Stimulated activated CD8-positive, alpha-beta memory T cell treated with anti-CD3 and anti-CD28 coated beads, Interleukin-2, amount 100 ng/mL, for 1 hour (primary cell): ENCODE measurements at places on chromosomes 2 and 18.
A peak's percentile ranks its signal among the peaks of the same experiment; 100 is the strongest.

DNA sequence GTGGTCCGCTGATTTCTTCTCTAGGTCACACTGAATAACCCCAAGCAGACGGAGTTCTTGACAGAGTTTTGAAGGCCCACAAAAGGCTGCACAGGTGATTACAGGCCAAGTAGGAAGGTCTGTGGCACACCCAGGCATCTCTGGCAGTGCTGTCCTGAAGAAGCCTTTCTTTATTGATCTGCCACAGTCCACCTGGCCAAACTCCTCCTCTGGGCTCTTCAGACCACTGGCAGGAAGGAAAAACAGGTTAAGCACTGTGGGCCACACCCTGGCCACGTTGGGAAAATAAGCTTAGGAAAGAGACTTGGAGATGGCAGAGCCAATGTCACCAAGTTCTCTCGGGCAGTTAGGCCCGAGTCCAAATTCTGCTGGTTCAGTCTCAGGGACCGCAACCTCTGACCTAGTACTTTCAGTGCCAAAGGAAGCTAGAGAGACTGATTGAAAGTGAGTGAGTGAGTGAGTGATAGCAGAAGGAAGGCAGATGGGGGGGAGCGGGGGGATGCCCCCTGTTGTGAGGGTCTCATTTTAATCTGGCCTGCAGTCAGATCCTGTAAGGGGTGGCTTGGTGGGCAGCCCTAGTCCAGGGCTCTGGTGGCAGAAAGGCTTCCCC is 102.9 kb downstream of the TGFA start:
- DNase-seq = no peak

DNA sequence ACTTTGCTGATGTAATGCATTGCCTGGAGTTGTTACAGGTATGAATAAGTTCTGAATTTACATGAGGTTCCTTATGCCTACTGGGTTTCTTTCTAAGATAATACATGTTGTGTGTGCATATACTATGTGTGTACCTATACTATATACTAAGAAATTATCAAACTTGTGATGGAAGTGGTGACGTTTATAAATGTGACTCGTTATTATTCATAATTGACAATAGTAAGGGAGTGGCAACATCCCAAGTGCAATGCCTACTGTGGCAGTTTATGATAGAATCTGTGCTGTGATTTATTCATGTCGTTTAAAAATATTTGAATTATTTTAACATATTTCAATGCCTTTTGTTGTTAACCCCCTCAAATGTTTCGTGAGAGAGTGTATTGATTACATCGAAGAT is 29.9 kb downstream of the MYOM1 start:
- DNase-seq = no peak

GRCh38 chr18:36786686-36787085 is 42.1 kb downstream of the TPGS2 start:
- no peak for DNase-seq

GRCh38 chr2:96758987-96759386 is 1.7 kb upstream of the CNNM4 start:
- DNase-seq = no peak

GRCh38 chr2:218091746-218092145 is 22.7 kb downstream of the RUFY4 start:
- DNase-seq = no peak

- DNase-seq = no peak
These were observed 117.0 kb downstream of the AP1S3 start for GRCh38 chr2:223720367-223720766.

DNA sequence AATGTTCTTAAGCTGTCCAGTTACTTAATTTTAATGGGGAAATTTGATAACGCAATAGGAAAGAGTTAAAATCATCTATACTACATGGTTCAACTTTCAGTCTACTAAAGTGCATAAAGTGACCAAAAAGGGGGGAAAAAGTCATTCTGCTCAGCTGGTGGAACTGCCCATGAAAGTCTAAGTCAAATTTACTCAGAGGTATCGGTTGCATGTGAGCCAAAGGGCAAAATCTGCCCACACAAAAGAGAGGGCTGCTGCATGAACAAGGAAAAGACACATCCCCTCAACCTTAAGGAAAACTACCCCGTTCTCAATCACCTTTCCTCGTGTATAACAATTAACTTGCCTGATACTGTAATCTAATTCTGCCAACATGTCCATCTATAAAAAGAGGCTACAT is 126.1 kb downstream of the TCF4 start:
- DNase-seq = no peak

DNA sequence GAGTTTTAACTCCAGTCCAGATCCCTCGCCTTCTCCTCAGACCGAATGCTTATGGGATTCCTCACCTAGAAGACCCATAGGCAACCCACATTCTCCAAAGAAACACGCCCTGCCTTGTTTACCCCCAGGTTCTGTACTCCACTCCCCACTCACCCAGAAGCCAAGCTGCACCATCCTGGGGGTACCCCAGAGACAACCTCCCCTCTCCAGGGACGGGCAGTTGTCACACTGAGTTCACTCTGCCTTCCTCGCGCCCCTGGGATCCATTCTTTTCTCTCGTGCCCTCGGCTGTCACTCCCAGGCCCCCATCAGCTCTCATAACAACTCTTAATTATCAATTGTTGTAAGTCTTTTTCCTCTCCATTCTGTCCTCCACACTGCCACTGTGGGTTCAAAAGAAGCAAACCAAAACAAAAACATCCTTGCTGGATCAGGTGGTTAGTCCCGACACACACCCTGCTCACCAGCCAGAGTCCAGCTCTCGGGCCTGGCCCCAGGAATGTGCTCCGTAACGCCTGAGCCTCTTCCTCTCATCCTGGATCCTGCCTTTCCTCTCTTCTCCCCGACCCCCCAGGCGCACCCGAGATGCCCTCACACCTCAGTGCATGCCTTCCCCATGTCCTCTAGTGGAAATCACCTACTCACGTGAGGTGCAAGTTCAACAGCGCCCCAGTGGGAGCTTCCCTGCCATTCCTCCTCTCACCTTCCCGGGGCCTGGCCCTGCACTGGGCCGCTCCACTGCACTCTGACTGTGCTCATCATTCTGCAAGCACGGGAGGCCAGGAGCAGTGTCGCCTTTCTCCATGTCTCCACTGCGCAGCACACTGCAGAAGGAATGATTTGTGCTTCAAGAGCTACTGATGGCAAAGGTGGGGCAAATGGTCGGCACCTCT is 20.7 kb downstream of the COX7A2L start:
- no peak for DNase-seq

- DNase-seq = no peak
These were observed 9.5 kb downstream of the RTTN start for GRCh38 chr18:70195852-70196434.

- no peak for DNase-seq
These were observed 49.4 kb downstream of the POLE4 start for GRCh38 chr2:75007819-75008218.

DNA sequence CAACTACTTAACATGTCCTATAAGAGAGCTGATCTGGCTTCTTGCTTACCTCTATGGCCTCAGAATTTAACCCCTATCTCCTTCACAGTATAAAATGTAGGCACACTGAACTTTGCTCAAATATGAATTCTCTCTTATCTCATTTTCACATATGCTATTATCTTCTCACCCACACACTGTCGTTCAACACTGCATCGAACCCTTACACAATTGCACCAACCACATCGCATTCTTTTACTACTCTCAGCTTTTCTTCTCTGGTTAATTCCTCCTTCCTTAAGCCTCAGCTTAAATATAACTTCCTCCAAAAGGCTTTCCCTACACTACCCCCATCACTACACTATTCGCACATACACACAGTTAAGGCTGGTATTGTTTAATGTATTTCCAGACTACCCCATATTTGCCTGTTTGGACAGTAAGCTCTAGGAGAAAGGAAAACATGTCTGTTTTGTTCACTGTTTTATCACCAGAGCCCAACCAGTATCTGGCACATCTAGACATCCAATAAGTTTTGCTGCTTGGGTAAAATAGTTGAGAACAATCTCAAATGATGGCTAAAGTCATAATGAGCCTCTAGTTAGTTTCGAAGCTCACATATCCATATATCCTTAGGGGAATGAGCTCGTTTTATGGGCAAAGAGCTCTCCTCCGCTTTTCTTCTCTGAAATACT is 47.7 kb downstream of the HIBCH start:
- DNase-seq = no peak

DNA sequence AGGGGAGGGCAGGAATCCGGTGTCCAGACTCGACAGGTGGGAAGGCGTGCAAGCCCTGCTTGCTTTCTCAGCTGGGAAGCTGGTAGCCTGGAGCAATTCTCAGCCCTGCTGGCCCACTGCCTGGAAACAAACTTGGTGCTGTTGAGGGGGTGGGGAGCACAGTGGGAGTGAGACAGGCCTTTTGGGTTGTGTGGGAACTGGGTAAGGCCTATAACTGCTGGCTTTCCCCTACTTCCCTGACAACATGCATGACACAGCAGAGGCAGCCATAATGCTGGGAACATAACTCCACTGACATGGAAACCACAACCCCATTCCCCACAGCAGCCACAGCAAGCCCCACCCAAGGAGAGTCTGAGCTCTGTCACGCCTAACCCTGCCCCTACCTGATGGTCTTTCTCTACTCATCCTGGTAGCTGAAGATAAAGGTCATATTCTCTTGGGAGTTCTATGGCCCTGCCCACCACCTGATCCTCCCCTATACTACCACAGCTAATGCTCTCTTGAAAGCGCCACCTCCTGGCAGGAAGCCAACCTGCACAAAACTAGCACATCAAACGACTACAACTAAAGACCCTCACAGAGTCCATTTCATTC is 122.9 kb upstream of the ACVR1C start:
- no peak for DNase-seq

DNA sequence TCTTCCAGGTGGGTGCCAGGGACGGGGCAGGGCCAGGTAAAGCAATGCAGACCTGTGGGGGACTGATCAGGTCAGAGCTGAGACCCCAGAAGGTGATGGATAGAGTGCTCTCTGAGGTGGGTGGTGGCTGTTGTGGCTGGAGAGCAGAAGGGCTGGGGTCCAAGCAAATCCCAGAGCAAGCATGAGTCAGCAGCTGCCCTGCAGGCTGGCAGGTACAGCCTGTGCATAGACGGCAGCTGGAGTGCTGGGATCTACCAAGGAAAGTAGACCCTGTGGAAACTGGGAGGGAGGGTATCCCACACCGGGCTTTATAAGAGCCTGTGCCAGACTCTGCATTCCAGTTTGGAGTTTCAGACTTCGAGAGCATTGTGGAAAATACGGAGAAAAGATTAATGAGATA is 663 bp downstream of the TRIM54 start:
- no peak for DNase-seq

GRCh38 chr2:182073613-182074012 is 88.0 kb downstream of the PPP1R1C start:
- DNase-seq = no peak

DNA sequence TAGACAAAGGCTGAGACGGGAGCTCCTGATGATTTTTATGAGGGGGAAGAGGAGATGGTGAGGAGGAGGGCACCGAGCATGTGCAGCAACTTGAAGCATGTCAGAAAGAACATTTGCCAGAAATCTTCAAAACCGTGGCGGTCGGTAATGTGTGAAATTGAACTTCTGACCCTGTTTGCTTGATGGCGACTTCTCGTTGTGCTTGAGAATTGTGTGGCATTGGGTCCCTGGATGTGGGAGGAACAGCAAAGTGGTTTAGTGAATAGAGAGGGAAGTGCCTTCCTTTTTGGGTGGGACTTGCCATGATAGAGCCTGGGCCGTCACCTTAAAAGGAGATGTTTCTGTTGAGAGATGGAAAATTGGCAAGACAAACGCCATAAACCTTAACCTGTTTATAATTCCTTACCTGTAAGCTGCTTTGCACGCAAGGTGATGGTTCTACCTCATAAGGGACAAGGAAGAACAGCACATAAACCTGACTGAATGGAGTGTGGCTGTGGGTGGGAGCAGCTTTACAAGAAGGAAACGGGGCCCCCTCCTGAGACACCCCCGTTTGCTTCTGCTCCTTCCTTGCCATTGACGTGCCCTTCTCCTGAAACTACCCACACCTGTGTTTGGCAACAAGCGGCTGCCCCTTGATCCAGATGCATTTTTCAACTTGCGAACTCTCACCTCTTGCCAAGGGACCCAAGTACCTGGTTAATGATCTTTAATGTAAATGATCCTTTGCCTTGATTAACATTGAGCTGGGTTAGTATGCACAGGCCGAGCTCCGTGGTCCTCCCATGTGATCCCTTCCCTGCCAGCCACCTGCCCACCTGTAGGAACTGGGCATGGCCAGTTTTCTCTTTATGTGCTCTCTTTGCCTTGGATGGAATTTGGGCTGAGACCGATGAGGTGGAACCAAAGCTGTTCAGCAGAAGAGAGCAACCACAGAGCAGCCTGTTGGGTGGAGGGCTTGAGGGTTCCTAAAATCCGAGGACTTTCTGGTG is 153.2 kb downstream of the NEDD4L start:
- DNase-seq = no peak

GRCh38 chr18:56284319-56284718 is 354.1 kb downstream of the TXNL1 start:
- DNase-seq = no peak

DNA sequence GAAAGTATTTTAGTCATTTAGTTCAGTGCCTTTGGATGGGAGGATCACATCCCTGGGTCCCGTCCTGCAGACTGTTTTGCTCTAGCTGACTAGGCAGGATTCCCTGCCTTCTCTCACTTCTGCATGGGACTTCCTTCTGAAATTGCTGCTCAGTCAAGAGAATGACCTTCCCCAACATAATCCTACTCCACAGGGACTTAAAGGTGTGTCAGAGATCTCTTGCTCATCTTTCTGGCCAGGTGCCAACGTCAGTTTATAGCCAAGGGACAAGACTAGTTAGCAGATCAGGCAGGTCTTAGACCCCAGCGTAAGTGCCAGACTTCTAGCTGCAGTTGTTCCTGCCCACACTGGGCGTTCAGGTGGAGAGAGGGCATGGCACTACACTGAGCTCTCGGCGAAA is 9.5 kb upstream of the IL1B start:
- DNase-seq = no peak

DNA sequence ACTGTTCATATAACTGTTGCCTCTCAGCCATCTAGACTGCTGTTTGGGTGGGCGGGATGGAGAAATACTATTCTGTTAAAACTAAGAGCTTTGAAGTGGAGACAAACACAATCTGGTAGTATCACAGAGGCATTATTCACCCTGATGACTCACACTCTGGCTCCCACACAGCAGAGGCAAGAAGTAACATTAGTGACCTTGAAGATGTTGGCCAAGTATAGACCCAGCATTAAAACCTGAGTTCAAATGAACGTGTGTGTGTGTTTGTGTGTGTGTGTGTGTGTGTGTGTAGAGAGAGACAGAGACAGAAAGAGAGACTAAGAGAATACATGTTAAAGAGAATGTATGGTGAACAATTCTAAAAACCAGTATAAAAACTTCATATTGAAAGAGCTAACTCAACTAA is 22.5 kb upstream of the ACVR1 start:
- DNase-seq = peak; percentile 27

DNA sequence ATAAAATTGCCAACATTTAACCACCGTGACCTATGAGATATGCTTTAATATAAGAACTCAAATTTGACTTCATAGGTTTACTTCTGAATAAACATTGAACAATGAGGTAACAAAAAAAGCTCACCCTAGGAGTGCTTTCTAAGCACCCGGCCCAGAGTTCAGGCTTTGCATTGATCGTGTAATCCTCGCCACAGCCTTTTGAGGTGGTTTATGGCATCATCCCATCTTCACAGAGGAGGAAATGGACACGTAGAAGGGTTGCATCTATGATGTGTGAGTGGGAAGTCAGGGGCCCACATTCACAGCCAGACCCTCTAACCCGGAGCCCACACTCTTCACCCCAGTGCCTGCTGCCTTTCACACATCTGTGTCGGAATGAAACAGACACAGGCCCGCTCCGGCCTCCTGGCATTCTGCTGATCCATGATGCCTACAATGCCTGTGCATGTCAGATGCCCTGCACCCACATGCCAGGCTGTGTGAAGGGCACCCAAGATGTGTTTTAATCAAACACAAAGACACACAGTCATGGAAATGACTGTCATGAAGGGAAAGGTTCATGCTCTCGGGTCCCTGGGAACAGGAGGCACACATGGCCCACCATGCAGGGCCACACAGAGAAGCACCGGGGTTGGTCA is 48.6 kb upstream of the RPL31 start:
- DNase-seq = no peak
